ENCODE measurements at places on chromosomes 12 and 14.

- no peak for DNase-seq
Observed at GRCh38 chr14:39641224-39641623, 209.0 kb upstream of the FBXO33 start.

DNA sequence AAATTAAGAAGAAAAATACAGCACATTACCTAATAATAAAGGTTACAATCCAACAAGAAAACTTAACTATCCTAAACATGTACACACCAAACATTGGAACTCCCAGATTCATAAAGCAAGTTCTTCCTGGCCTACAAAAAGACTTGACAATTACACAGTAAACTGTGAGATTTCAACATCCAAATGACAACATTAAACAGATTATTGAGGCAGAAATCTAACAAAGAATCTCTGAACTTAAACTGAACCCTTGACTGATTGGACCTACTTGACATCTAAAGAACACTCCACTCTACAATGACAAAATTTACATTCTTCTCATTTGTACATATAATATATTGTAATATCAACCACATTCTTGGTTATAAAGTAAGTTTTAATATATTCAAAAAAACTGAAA, 1341.3 kb downstream of the LRFN5 start:
- no peak for DNase-seq

DNA sequence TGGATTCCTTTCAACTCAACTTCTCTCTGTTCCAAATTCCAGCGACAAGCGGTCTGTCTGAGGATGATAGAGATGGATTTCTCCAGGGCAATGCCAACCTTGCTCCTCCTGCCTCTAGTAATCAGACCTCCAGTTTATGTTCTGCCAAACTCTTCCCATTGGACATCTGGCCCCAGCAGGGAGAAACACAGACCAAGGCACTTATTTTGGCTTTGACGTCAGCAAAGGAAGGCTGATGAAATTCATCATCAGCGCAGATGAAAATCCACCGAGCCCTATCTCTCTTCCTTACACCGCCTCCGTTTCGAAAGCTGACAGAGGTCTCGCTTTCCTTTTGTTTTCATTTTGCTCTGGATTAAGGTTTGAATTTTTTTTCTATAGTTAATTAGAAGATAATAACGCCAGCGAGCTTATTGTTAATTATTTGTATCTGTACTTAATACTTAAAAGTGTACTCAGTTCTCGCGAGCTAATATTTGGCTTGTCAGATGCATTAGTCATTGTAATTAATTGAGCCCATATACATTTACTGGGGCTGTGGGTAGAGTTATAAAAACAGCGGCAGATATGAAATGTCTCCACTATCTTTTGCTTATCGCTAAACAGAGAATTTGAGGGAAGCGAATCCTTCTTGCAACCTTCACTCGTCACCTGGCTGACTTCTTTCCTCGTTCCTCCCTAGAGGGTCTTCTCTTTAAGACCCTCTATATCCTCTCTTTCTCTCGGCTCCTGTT, 35.9 kb upstream of the MED13L start:
- no peak for DNase-seq

DNA sequence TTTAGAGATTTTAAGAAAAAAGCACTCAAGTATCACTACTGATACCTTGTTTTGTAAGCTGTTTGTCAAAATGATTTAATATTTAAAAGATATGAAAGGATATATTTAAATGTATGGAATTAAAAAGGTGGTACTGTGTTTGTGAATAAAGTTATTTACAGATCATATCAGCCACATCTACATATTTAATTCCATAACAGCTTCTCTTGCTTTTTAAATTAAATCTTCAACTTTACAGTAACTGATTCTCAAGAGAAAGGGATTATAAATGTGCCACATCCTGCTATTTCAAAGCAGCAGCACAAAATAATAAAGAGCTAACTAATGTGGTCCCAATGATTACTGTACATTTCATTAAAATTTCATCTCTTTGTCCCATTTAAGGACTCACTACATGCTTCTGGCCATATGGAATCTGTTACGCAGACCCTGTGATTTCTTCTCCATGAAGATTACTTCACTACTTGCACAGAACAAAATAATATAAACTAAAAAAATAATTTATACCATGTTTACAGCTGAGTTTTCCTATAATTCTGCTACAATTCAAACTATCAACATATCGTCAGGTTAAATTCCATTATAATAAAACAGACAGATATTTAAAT, 117.8 kb downstream of the MED13L start:
- DNase-seq = no peak

DNA sequence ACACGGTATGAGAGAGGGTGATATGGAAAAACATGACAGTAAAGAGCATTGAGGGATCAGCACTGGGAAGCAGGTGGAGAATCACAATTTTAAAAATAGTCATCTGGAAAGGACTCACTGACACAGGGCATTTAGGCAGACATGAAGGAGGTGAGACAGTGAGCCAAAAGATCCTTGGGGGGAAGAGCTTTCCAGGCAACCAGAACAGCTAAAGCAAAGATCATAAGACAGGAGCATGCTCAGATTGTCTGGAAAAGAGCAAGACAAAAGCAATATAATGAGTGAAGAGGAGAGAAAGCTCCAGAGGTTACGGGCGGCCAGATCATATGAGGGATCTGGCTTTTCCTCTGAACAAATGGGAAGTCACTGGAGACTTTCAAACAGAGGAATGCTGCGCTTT, 63.9 kb downstream of the DENND5B start:
- DNase-seq = no peak

GRCh38 chr12:112352921-112353320, 29.3 kb downstream of the HECTD4 start:
- no peak for DNase-seq

- DNase-seq = peak; percentile 37
Observed at GRCh38 chr12:91098941-91099340, 12.4 kb downstream of the LUM start.

DNA sequence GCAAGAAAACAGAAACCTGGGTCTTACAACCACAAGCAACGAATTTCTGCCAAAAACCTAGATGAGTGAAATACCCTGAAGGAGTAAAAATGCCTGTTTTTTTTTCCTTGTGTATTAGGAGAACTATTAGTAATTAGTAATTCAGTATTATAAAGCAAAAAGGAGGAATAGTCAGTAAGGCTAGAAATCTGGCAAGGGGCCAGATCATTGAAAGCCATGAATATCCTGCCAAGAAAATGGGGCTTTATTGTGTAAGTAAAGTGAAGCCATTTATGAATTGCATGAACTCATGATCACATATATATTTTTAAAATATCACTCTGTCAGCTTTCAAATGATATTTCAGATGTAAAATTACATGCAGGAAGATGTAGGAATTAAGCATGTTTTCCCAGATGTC, 57.9 kb downstream of the TXNDC16 start:
- no peak for DNase-seq

DNA sequence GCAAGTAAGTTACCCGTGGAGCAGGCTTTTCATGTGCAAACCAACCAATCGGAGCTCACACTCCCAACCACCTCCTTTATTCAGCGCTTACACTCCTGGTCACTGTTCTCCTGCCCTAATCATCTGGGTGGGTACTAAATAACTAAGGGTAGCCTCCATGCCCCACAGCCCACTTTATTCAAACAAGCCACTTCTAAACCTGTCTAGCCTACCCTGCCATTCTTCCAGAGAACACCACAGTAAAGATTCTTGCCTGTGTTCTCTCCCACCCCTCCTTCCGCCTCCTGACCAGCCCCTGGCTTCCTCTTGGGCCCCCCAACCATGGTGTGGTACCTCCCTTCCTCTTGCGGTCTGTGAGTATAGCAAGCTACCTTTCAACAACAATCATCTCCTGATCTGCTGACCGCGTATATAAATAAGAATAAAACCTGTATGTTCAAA, 581.9 kb downstream of the VRK1 start:
- no peak for DNase-seq

DNA sequence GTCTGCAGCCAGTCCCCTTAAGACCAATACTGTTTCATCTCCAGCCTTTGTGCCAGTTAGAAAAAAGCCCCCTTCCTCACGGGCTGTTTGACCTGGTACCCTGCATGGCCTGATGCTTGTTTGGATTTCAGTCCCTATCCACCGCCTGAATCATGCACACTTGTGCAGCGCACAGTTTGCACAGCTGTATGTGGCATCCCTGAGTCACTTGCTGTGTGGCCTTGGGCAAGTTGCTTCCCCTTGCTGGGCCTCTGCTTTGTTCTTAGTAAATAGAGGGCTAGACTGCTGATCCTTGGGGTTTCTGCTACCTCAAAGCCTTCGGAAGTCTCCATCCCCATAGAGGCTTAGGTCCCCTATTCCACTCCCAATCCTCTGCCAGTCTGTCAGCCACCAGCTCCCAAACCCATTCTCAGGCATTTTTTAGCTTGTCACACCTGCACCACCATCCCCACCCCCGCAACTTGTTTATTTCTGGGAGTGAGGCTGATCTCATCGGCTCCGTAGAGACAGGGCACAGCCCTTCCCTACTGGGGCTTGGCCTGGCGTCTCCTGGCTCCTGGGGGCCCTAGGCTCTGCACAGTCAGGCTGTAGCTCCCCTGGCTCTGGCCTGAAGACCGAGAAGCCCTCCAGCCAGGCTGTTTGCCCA, 8.8 kb downstream of the KRT80 start:
- no peak for DNase-seq

DNA sequence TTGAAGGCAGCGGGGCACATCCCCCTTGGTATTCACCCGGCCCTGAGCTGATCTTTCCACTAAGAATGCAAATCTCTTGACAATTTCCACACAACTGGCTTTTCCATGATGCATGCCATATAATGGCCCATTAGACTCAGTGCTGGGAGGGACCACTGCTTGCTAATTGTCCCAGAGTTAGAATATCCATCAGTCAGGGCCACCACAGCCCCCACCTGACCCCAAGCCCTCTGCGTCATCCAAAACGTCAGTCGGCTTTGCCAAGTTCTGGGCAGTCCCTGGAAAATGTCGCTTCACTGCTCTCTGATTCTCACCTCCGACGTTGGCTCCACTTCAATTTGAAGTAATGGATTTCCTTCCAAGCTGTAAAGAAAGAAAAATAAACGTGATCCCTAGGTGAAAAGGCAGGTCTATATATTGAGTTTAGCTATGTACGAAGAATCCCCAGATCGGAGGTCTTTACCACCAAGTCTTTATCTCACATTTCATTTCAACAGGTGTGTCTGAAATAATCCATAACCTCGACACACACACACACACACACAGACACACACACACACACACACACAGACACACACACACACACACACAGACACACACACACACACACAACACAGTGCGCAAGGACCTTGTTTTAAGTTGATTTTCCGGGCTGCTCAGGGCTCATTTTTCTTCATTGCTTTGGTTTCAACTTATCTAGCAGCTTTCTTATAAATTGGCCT, 165.5 kb upstream of the NOS1 start:
- DNase-seq = peak; percentile 41

- no peak for DNase-seq
Observed at GRCh38 chr14:101595887-101596721, 34.8 kb downstream of the DIO3 start.

- DNase-seq = no peak
Observed at GRCh38 chr12:131573631-131574394, 137.1 kb upstream of the SFSWAP start.

DNA sequence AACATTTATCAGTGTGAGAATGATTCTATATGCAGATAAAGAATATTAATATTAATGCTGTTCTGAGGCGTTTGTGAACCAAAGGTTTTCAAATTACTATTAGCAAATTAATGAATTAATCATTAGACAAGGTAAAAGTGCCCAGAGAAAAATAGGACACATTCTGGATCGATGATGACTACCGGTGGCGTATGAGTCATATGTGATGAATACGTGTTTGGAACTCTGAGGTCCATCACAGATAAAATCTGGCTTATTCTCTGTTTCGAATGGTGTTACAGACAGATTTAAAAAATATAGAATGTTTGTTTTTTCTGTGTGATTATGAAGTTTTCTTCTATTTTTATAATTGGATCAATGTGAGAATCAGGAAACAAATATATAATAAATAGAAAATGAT, 79.2 kb upstream of the RTL1 start:
- no peak for DNase-seq

DNA sequence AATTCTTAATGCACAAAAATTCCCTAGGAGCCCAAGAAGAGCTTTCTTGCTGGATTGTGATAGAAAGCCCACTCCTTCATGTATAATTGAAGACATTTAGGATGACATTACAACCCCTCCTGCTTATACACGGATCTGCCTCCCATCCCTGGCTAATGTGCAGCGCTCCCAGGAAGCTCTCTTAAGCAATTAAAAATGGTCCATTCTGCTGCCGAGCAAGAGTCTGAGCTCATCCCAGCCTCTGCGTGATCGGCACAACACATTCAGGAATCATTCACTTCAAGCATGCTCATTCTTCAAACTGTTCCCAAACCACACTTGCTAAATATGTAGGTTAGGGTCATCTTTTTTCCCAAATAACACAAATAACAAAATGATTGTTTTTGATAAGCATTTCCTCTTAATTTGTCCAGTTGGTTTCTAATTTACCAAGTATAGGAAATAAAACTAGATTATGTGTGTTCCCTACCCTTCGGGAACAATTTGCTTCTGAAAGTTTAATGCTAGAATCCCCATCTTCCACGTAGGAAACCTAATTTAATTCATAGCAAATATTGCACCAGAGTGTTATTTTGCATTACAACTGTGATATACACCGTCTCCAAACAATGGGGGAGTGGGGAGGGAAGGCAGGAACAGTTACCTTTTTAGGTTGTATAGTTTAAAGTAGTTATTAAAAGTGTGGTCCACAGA, 17.3 kb upstream of the TMEM233 start:
- DNase-seq = no peak

GRCh38 chr14:37598747-37599506, 3.5 kb downstream of the TTC6 start:
- no peak for DNase-seq

DNA sequence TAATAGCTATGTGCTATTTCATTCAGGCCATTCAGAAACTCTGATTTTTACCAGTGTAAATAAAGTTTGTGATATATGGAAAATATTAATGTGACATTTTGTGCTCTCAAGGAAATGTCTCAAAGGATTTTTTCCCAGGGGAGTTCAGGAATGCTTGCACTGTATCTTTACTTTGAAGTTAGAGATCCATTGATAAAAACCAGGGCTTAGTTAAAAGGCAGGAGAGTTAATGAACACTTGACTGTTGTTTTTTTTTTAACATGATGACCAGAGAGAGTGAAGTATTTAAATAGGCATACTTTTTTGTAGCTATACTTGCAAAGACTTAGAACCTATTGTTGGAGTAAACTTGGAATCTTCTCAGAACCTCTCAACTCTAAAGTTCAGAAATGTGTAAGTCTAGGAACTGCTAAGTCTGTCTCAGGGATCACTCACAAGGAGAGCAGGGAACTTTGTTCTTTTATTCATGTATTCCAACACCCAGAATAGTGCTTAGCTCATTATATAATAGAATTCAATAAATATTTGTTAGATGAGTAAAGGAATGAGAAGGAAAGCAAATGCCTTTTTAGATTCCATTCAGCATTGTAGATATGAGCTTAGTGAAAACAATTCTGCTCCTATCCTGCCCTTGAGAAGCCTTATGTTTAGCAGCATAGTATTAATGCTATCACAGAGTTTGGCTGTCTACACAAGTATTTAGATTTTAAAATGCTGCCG, 117.5 kb downstream of the DAAM1 start:
- DNase-seq = no peak
